ENCODE measurements at places on chromosomes 12 and 14. TPM values are rescaled to one million over a fixed set of nuclear protein-coding genes. Genes with fewer than 3 reads are reported as not detected.

The C14orf132 gene
- total RNA-seq = 1.5 TPM

The SMIM41 gene
- total RNA-seq = 0.16 TPM

DNA sequence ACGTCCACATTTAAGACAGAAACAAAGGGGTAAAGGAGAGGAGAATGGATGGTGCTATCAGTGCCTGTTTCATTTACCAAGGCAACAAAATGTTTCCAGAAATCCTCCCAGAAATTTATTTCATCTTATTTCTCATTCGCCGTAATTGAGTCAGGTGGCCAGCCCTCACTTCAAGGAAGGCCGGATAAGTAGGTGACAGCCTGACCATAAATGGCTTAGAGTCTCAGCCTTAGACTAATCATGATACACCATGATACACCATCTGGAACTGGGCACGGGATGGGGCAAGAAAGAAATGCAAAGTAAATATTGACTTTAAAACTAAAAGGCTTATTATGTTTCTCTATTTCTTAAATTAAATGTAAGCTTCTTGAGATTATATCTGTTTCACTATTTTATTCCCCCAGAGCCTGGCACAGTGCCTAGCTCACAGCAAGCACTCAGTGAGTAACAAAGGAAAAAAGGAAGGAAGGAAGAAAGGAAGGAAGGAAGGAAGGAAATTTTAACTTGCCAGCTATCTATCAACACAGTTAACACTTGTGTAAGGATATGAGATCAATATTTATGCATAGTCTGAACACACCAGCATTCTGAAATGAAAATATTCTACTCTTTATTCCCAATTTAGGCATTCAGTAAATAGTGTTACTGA, 106.1 kb upstream of the FSCB start:
- DNase-seq = no peak

GRCh38 chr14:92513204-92513965, at the start of gene RIN3:
Gene RIN3 (plus strand): TSS chr14:92513781. CDS start chr14:92513933, 152 bp downstream.
- DNase-seq = peak; percentile 88

DNA sequence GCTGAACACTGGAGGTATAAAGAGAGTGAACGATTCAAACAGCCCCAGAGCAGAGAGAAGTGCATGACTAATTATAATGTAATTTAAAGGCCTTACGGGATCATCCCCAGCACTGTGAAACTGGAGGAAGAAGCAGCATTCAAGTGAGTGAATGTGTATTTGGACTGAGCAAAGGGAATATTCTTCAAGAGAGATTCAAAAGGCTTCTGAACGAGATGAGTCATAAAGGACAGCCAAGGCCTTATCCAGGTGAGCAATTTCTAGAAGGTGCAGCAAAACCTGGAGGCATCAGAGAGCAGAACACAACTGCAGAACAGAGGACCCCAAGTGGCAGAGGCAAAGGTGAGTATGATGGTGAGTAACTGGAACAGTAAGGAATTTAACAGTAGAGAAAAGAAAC, 127.2 kb downstream of the BCAT1 start:
- no peak for DNase-seq

Measured in Right ventricle myocardium inferior (tissue), 1 donor.